NCI-H226 (cell line): ENCODE measurements at places on chromosomes 5 and 9.
A peak's percentile ranks its signal among the peaks of the same experiment; 100 is the strongest.

DNA sequence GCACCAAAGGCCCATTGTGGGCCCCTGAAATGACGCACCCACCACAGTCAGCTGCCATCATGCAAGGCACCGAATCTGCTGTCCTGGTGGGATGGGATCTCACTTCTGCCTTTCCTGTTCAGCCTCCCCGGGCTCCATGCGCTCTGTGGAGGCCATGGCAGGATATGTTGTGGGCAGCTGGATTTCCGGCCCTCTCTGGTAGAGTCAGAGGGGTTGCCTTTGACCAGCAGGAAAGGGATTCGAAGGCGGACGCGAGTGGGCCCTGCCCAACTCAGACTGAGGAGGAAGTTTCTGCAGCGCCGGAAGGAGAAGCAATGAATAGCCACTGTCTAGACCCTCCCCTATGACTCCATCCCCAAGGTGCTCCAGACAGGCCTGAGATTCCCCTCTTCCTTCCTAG is 35.5 kb downstream of the GADD45G start:
- no peak for DNase-seq

- no peak for DNase-seq
These were observed 23.9 kb downstream of the SLC36A1 start for GRCh38 chr5:151471276-151471675.

GRCh38 chr5:57172466-57173318 is 1.2 kb upstream of the GPBP1 start:
- peak; percentile 30 for DNase-seq

GRCh38 chr9:92138157-92138959 is 23.1 kb upstream of the SPTLC1 start:
- no peak for DNase-seq

- peak; percentile 18 for DNase-seq
These were observed 28.7 kb downstream of the ENHO start for GRCh38 chr9:34493972-34494535.

- no peak for DNase-seq
These were observed 19.8 kb upstream of the ITGA1 start for GRCh38 chr5:52767766-52768480.

DNA sequence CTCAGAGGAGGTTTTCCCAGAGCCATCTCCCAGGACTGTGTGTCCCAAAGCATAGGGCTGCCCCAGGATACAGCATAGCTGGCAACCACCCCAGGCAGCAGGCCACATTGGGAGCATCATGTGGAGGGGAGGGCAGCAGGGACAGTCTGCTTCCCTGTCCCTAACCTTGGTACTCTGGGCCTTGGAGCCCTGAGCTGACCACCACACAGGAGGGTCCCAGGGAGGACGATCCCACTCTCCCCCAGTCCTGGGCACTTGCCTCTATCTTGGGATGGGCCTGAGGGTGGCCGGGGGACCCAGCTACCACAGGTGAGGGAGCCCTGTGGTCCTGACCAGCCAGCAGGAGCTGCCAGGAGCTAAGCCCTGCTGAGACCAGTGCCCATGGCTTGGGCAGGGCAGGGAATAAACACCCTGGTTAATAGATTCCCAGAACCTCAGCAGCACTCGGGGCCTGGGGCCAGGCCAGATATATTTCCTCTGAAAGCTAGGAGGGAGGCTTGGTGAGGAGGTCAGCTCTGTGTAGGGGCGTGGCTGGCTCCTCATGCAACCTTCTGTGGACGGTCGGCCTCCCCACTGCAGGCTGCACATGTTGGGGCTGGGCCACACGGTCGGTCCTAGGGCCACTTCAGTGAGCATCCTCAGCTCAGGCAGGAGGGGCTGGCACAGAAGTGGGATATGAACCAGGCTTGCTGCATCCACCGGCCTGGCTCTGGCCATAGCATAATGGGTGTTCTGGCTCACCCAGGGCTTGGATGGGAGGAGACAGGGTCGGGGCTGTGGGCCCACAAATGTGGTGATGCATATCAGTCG is 4.2 kb downstream of the NINJ1 start:
- no peak for DNase-seq

DNA sequence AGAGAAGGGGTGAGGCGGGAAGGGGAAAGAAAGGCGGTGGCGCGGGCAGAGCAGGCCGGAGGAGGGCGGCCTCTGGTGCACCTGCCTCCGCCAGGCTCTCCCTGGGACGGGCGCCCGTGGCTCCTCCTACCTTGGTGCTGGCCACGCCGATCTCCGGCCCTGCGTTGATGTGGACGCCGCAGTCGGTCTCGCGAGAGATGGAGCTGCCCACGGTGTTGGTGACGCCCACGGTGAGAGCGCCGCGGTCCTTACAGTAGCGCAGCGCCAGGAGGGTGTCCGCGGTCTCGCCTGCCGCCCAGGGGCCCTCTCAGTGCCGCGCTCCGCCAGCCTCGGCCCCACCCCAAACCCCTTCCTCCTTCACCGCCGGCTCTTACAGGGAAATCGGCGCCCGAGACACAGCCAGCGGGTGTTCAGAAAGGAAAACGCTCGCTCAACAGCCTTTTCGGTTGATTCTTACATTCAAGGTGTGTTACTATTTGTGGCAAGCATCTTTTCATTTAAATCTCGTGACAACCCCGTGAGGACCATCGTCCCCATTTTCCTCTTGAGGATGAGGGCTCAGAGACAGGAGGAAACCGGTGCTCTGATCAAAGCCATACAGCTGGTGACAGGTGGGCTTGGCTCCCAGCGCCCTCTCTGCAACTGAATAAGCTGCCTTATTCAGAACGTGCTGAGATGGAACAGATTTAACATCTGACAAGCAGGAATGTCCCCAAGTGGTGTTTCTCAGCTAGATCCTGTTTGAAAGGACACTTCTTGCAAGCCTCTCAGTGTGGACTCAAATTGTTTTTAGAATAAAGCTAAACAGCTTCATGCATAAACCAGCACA is 22.0 kb upstream of the MAPK9 start:
- DNase-seq = no peak

GRCh38 chr9:88308831-88309560 is 79.2 kb upstream of the SPIN1 start:
- no peak for DNase-seq

GRCh38 chr5:111673891-111674626 is 82.9 kb downstream of the NREP start:
- no peak for DNase-seq

DNA sequence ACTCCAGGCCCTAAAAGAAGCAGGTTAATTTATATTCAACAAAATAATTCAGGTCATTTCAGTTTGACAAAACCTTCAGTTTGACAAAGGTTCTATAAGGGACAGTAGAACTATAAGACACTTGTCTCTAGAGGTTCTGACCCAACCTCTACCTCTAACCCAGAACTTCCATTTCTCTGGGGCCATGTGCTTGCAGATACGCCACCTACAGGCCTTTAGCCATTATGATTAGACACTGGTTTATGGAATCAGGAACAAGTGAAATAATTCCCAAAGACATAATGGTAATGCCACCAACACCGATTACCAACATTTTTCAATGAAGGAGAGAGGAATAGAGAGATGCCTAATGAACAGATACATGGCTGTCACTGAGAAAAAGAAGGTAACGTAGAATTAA is 733.9 kb downstream of the PRELID2 start:
- no peak for DNase-seq

DNA sequence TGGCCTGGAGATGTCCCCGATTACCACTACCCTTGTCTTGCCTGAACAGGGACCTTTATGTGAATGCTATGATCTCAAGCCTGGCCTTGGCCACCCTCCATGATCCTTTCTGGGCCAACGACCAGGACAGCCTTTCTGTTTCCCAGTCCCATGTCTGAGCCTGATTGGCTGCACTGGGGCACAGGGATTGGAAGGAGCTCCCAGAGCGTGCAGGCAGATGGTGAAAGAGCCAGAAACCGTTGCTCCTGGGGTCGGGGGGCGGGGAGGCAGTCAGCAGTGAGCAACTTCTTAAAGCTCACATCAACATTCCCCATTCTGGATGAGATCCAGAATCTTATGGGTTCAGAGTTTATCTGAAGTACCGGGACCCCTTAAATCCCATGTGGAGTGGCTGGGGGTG is 84.4 kb downstream of the INSYN2B start:
- no peak for DNase-seq
